Stimulated activated CD8-positive, alpha-beta memory T cell treated with anti-CD3 and anti-CD28 coated beads, Interleukin-7, amount 100 ng/mL, for 1 hour (primary cell): ENCODE measurements at places on chromosomes 16 and 17.

- DNase-seq = no peak
Observed at GRCh38 chr16:54647216-54647615, 283.4 kb upstream of the IRX5 start.

DNA sequence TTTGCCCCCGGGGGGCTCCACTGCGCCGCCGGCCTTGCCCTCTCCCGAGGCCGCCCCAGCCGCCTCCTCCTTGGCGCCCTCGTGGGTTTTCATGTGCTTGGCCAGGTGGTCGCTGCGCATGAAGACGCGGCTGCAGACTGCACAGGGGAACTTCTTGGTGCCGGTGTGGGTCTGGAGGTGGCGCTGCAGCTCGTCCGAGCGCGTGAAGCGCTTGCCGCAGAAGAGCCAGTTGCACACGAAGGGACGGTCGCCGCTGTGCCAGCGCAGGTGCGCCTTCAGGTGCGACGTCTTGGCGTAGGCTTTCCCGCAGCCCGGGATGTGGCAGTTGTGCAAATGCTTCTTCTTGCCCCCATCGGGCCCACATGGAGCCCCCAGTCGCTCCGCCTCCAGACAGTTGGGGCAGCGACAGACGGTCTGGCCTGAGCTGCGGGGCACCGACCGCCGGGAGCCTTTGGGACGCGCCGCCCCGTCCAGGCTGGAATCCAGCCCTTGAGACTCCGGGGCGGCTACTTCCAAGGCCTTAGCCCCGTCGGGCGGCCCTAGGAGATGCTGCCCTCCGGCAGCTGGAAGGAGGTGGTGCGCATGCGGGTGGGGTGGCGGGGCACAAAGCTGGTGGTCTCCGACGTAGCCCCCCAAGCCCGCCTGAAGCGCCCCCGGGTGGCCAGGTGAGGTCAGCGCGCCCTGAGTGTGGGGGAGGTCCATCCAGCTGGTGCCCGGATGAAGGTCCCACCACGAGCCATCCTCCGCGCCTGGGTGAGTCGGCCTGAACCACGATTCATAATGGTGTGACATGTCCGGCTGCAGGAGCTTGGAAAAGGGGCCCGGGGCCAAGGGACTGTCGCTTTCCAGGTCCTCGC is 3.4 kb downstream of the SP6 start:
- DNase-seq = no peak

DNA sequence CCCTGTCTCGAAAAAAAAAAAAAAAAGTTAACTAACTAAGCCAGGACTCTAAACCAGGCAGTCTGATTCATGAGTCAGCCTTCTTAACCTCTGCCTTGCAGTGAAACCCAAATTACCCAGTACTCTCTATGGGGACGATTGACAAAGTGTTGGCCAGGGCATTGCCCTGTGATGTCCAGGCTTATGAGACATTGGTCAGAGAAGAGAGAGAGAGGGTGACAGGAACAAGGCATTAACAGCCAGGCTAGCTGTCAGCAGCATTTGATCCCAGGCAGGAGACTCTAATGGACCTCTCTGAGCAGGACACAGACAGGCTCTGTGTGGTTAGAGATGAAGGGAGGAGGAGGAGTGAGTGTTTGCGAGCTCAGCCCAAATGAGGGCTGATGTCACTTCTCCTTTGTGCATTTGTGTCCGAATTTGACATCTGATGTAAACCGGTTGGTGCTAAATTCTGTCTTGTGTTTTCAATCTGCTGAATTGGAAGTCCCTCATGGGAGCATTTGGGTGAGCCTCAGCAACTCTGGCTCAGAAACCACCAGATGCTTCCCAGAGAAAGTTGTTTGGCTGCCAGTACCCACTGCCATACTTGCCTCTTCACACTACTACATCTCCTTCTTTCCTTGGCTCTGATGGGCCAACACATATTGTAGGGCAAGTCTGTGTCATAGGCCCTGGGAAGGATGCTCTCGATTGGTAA is 4.3 kb upstream of the MYL4 start:
- DNase-seq = no peak

DNA sequence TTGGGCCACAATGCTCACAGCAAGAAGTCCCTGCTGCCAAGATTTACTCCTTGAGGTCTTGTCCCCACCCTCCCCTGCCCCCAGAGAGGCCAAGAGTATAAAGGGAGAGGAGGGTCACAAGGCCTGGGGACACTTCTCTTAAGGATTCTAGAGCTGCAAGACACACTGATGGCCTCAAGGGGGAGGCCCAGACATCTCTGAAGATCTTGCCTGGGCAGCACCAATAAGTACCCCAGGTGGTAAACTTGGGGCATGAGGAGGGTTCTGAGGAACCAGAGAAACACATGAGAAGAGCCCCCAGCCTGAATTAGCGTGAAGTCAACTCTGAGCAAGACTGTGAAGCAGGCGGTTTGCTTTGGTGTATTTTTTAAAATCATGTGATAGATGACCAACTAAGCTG is 26.8 kb upstream of the MTMR4 start:
- DNase-seq = no peak

- no peak for DNase-seq
Observed at GRCh38 chr16:31718998-31719397, 154.6 kb upstream of the ZNF267 start.

- peak; percentile 80 for DNase-seq
Observed at GRCh38 chr17:42832934-42833766, at the start of gene PSME3. PSME3 (plus strand) TSS chr17:42833397; CDS start chr17:42833632, 235 bp downstream.

DNA sequence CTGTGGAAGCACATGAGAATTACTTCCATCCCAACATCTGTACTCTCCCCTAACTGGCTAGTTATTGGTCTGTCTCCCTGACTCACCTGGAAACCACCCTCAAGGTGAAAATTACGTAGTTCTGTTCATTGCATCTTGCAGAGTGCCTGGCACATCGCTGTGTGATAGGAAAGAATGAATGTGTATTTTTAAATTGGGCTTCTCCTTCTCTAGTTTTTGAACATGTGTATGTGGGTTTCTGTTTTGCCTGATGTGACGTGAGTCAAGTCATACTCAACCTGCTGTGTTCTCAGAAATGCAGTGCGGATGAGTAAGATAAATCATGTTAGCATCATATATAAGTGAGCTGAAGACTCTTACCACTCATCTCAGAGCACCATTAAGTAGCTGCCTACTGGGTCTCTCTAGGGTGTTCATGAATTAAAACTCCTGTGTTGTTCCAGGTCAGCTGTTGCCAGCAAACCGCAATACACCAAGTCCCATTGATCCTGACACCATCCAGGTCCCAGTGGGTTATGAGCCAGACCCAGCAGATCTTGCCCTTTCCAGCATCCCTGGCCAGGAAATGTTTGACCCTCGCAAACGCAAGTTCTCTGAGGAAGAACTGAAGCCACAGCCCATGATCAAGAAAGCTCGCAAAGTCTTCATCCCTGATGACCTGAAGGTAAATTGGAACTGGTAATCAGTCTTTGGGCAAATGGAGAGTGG is 50.2 kb downstream of the HLF start:
- DNase-seq = no peak

DNA sequence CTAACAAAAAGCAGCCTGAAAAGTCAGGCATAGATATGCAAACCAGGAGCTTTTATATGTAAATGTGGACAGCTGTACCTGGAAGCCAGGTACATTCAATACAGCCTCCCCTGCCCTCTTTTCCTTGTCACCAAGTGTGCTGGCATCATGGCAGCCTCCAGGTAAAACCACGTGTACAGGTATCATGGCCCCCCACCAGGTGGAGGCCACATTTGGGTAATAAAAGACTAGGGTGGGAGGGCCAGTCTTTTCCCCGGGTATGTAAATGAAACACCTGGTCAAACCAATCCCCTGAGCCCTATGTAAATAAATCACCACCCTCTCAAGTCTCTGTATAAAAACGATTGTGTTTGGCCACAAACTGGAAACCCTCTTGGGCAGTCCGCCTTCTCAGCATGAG is 226.4 kb upstream of the GOT2 start:
- DNase-seq = no peak

- DNase-seq = no peak
Observed at GRCh38 chr17:66467766-66468165, 165.4 kb downstream of the PRKCA start.

GRCh38 chr17:7307686-7308624 is 527 bp downstream of the EIF5A start:
- DNase-seq = no peak

- no peak for DNase-seq
Observed at GRCh38 chr16:52912565-52913173, 140.0 kb downstream of the CHD9NB start.

- DNase-seq = no peak
Observed at GRCh38 chr16:83113317-83113716, 486.5 kb downstream of the CDH13 start.

- no peak for DNase-seq
Observed at GRCh38 chr16:81650982-81651562, 128.0 kb upstream of the PLCG2 start.

GRCh38 chr17:49997773-49998703 is 3.0 kb upstream of the DLX3 start:
- peak; percentile 59 for DNase-seq

GRCh38 chr17:7048968-7049367 is 5.1 kb upstream of the SLC16A11 start:
- DNase-seq = no peak

- DNase-seq = no peak
Observed at GRCh38 chr16:23148166-23148512, 1.1 kb downstream of the USP31 start.

DNA sequence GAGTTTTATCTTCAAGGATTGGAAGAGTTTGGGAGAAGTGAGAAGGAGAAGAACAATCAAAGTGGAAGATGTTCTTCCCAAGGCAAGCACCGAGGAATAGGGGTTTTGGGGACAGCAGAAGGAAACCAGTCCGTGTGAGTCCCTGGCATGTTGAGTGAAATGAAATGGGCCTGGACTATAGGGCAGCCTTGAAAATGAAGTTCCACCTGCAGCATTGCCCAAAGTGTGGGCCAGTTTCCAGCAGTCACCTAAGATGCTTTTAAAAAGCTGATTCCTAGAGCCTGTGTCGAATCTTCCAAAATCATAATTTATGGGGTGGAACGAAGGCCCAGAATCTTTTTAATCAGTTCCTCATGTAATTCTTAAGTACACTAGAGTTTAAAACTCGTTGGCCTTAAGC is 59.9 kb upstream of the DNAH9 start:
- DNase-seq = no peak

DNA sequence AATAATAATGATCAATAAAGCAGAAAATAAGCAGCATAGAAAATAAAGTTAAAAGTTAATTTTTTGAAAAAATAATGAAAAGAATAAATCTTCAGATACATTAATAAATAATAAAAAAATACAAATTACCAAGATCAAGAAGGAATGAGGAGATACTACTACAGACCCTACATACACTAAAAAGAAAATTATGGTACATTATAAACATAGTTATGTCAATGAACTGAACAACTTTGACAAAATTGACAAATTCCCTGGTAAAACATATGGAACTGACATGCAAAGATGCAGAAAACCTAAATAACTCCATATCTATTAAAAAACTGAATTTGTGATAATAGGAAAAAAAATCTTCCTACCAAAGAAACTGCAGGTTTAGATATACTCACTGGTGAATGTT is 456.7 kb downstream of the PMP22 start:
- no peak for DNase-seq
